ENCODE measurements at places on chromosomes 2 and 18.

- peak; percentile 54 for DNase-seq
These were observed 18.0 kb downstream of the MBP start for GRCh38 chr18:77114415-77115191.

DNA sequence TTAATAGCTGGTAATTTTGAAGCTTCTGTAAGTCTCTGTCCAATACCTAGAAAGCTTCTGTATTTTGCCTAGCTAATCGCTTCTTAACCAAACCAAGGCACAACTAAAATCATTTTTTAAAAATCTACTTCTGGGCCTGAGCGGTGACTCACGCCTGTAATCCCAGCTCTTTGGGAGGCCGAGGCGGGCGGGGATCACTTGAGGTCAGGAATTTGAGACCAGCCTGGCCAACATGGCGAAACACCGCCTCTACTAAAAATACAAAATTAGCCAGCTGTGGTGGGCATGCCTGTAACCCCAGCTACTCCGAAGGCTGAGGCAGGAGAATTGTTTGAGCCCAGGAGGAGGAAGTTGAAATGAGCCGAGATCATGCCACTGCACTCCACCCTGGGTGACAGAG lies 148.6 kb upstream of the FIGN start:
- DNase-seq: no peak

- DNase-seq: no peak
These were observed 41.0 kb downstream of the SNED1 start for GRCh38 chr2:241039416-241039815.

DNA sequence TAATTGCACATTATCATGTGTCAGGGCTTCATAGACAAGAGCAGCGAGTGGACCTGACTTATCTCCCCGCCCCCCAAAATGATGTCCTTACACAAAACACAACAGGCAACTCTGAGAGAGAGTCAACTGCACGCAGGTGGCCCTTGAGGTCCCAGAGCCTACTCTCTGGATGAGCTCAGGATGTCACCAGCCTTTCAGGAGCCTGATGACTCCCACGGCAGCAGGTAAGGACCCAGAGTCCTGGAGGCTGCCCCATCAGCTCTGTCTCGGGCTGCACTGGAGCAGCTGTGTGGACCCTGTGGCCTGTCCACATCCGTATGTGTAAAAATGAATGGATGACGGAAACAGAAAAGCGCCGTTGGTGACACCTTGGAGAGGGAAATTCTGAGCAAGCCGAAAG lies 130.9 kb downstream of the HDAC4 start:
- no peak for DNase-seq

DNA sequence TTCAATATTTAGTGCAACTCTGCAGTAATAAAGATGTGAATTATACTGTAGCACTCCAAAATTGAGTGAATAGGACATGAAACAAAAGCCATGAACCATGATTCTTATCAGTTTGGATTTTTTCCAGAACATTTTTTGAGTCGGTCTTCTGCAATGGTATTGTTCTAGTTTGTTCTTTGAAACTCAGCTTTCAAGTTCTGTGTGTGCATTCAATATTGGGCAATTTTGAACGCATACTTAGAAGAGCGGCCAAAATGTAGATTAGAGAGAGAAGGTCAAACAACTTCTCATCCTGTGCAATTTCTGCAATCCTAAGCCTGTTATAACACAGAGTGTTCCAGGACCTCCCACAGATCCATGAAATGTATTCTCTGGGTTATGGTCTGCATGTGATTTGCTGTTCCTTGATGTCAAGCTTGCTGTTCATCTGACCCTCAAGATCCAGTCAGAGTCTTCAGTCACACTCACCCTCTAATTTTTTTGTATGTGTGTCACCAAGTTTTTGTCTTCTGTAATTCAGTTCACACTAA lies 48.3 kb downstream of the TSPYL6 start:
- no peak for DNase-seq

- no peak for DNase-seq
These were observed 237.5 kb upstream of the SYT4 start for GRCh38 chr18:43514747-43515146.

DNA sequence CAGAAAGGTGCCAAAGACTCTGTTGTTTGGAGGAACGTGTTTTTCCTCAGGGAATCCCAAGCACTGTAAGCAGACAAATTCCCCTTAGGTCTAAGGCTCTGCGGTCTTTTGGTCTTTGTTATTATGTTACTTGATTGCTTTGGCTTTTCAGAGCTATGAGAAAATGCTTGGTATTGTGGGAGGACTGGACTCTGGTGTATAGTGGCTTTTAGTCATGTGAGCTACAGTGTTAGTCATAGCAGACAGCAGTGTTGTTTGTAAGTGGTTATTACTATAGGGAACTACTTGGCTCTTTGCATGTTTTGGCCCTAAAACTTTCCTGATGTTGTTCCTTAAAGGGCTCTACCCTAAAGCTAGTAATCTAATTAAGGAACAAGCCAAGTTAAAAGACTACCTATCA lies 956.2 kb upstream of the LRATD1 start:
- DNase-seq: peak; percentile 21

- peak; percentile 82 for DNase-seq
These were observed 35.6 kb upstream of the PNO1 start for GRCh38 chr2:68121873-68122679.

DNA sequence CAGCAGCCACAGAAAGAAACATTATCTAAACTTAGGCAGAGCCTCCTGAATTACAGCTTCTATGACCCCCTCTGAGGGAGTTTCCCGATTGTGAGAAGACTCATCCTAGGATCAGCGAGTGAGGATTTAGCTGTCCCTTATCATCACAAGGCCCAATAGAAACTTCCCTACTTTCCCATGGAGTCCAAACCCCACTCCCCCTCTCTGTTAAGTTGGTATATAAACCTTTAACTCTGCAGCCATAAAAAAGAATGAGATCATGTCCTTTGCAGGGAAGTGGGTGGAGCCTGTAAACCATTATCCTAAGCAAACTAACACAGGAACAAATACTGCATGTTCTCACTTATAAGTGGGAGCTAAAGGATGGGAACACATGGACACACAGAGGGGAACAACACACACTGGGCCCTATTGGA lies 78.8 kb downstream of the MYL12B start:
- no peak for DNase-seq

GRCh38 chr2:121368836-121369235 lies 83.8 kb upstream of the TFCP2L1 start:
- no peak for DNase-seq

GRCh38 chr18:62788876-62789275 lies 73.5 kb downstream of the PHLPP1 start:
- DNase-seq: no peak

DNA sequence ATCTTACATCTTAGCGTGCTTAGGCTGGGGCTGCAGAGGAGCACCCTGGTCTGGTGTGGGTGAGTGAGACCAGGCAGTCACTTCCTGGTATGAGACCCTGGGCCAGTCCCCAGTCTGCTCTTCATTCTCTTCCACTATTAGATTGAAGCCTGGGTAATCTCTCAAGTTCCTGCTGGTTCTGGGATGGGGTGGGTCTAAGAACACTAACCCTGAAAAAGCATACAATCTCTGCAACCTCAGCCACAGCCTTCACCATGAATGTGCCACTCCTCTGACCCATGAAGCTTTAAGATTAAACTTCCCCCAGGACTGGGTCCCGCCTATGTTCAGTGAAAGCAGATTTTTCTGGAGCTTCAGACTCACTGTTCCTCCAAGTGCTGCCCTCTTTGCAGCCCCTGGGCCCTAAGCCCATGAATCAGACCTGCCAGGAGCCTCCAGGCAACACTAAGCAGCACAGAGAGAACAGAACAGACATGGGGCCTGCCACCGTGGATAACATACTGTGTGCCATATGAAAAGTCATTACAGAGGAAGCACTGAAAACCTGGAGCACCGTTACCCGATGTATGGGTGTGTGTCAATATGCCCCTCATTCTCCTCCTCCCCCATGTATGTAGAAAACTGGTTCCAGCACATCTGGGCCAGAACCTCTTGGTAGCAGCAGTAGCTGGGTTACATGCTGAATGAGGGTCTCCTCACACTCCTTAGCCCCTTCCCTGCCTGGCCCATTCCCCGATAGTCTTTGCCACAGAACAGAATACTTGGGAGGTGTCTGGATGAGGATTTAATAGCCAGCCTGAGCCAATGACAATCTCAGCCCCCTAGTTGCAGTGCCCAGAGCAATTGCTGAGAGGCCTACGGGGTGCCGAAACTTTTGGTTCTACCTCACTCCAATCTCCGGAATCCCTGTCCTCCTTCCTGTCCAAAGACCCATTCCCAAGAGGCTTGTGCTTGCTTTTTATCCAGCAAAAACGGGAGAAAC lies 2.7 kb upstream of the SIX2 start:
- no peak for DNase-seq

DNA sequence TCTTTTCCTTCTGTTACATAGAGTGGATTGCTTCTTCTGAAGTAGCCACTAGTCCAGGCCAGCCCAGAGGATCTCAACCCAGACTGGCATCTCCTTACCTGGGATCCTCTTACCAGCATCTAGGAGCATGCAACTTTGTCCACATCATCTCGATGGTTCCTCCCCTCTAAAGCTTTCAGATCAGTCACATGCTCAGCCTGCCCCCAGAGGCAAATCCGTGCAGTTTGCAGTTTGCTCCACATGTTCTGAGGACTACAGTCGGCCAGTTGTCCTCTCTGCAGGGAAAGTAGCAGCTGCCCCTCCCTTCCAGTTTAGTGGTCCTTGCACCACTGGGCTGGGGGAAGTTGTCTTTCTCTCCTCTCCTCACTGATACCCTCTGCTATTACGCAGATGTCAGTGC lies 259.8 kb upstream of the APCDD1 start:
- no peak for DNase-seq

- DNase-seq: no peak
These were observed 12.8 kb downstream of the COX7A2L start for GRCh38 chr2:42348113-42348805.

- no peak for DNase-seq
These were observed 2.3 kb downstream of the FOXI3 start for GRCh38 chr2:88450186-88450585.

- DNase-seq: no peak
These were observed 296.2 kb upstream of the RAB12 start for GRCh38 chr18:8313043-8313442.

GRCh38 chr2:46964835-46965560 lies 49.4 kb upstream of the MCFD2 start:
- DNase-seq: no peak

GRCh38 chr18:44855681-44856080 lies 175.0 kb downstream of the SETBP1 start:
- DNase-seq: no peak

DNA sequence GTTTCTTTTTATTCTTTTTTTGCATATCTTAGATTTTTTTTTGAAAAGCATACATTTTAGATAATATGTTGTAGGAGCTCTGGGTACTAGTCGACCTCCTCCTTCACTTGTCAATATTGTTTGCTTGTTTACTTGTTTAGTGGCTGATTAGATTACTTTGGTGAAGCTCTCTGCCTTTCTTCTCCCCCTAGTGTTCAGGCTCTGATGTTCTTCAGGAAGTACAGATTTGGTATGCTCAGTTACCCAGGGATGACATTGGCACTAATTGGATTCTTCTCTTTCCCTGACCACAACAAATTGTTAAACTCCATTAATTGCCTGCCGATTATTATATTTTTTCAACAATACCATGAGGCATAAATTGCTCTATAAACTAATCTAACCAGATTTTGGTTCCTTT lies 491.2 kb downstream of the SUCLG1 start:
- DNase-seq: no peak

- DNase-seq: no peak
These were observed 146.1 kb upstream of the ZSWIM2 start for GRCh38 chr2:186995092-186995491.

DNA sequence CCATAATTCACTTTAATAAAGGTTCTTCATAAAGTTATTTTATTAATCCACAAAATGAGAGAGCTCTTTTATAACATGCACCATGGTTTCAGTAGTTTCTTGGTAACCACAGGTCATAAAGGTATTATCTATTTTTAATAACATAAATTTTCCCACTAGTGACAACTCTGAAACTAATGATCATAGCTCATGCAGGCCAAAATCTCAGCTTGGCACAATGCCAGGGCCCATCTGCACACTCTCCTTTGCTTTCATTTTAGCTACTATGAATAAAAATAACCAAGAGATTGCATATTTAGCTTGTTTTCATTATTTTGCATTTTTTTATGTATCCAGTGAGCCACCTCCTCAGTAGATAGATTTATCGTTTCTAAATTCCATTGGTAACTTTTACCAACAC lies 691.8 kb upstream of the CHAC2 start:
- no peak for DNase-seq

- no peak for DNase-seq
These were observed 36.1 kb downstream of the NHEJ1 start for GRCh38 chr2:219124381-219125110.

- no peak for DNase-seq
These were observed 33.1 kb downstream of the EN1 start for GRCh38 chr2:118814368-118814767.

DNA sequence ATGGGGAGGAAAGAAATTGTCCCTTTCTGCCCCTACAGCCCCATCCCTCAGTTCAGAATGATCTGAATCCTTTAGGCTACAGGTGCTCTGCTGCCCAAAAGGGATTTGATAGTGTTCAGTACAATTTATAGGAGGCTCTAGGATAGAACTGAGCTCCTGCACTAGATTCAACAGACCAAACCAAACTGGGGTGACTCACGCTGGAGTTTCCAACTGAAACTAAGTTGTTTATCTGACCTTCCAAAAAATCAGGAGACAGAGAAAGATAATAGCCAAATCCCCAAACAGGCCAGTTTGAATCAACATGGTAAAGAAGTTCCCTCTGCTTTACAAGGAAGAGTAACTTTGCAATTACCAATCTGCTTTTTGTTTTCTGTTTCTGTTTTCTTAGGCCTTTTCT lies 72.7 kb upstream of the MBOAT2 start:
- DNase-seq: no peak

- no peak for DNase-seq
These were observed 50.3 kb upstream of the B3GNT2 start for GRCh38 chr2:62145478-62146100.

- DNase-seq: no peak
These were observed 70.2 kb upstream of the SMIM21 start for GRCh38 chr18:75497576-75498235.

GRCh38 chr18:2968606-2969005 lies 44.3 kb downstream of the LPIN2 start:
- no peak for DNase-seq

Data from AG04450 (cell line).